ENCODE measurements at places on chromosomes 6 and 20.
A peak's percentile ranks its signal among the peaks of the same experiment; 100 is the strongest.

DNA sequence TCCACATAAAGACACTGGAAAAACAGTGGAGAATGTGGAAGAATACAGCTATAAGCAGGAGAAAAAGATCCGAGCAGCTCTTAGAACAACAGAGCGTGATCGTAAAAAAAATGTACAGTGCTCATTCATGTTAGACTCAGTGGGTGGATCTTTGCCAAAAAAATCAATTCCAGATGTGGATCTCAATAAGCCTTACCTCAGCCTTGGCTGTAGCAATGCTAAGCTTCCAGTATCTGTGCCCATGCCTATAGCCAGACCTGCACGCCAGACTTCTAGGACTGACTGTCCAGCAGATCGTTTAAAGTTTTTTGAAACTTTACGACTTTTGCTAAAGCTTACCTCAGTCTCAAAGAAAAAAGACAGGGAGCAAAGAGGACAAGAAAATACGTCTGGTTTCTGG is 57.1 kb downstream of the MAP3K4 start:
- DNase-seq, result no peak

DNA sequence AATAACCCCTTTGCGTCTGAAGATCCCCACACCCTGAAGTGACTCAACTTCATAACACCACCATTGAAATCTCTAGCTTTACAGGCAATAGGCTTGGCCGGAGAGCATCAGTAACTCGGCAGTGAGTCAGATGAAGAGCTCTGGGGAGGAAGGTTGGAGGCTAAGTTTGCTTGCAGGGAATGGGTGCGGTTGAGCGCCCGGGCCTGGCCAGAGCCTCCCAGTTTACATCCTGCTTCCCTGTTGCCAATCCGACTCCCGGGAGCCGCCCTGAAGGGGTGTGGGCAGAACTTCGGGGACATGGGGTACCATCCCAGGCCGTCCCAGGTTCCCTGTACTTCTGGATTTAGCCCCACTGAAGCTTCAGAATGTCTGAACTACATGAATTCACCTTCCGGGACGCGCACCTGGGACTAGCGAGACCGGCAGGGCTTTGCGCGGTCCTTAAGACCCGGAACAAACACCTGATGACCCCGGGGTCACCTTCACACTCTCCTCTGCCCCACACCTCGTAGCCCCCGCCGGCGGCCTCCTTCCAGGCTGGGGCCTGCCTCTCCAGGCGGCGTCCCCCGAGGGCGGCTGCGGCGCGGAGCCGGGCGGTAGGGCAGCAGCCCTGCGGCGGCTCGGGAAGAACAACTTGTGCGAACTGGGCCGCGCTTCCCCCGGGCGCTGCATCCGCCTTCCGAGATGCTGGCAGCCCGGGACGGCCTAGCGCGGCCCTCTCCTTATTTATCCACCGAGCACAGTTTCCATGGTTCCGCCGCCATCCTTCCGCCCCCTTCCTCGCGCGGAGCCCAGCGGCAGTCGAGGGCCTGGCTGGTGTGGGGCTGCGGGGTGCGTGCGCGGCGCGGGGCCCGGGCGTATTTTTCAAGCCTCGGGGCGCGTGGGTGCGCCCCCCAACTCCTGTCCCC is 56.6 kb upstream of the RREB1 start:
- DNase-seq, result no peak

DNA sequence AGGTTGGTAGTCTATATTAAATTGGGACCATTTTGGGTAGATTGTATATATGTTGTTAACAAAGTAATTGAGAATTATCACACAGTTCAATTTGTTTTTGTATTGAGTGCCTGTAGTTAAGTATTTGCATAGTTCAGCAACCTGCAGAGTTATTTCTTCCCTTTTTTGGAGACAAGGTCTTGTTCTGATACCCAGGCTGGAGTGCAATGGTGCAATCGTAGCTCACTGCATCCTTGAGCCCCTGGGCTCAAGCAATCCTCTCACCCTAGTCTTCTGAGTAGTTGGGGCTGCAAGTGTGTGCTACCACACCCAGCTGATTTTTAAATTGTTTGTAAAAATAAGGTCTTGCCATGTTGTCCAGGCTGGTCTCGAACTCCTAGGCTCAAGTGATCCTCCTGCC is 250.5 kb downstream of the UTRN start:
- DNase-seq, result no peak

DNA sequence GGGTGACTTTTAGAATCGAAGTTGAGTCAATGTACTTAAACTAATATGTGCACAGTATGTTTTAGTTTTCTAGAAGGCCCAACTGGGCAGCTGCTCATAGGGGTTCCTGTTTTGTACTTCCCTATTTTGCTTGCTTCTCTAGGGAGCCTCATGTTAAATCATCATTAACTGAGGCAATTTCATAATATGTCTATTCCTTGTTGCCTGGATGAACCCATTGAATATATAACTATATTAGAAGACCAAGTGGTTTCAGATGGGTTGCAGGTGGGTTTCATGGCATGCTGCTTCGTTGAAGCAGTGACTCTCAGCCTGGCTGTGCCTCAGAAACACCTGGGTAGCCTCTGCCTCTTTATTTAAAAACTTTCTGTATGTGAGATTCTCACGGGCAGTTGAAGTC is 22.2 kb downstream of the CARMIL1 start:
- no peak for DNase-seq

- no peak for DNase-seq
Measured at GRCh38 chr20:8443464-8444072, 311.5 kb downstream of the PLCB1 start.

GRCh38 chr6:27687154-27688013 is 214.5 kb upstream of the ZNF184 start:
- no peak for DNase-seq

DNA sequence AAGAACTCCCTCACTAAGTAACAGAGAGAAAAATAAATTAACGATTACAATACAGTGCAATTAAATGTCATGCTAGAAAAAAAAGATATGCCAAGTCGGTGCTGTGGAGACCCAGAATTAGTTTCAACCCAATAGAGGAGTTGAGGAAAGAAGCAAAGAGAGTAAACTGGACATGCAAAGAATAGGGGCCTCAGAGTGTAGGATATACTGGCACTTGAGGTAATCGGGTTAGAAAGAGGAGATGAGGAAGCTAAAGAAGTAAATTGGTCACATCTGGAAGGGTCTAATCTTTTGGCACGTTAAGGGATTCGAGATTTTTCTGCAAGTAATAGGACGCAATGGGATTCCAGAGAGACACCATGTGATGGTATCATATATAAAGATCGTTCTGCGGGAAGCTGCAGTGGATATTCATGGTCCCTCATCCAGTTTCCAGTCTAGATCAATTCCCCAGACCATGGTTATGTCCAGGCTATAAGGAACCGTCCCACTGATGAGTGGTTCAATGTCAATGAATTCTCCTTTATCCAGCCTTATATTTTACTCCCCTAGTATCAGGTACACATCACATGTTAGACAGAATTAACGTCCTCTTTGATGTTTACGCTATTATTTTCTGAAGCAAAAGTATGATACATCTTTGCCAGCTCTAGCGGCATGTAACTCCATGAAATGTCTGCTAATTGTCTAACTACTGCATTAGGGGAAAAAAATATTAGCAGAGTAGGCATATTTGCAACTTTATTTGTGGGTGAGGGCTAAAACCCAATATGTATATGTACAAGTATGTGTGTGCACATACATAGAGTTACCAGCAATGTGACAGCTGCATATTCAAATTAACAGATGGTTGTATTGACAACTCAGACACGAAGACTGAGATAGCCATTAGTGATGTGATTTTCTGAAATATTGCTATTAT is 1.1 kb upstream of the TBC1D32 start:
- no peak for DNase-seq

DNA sequence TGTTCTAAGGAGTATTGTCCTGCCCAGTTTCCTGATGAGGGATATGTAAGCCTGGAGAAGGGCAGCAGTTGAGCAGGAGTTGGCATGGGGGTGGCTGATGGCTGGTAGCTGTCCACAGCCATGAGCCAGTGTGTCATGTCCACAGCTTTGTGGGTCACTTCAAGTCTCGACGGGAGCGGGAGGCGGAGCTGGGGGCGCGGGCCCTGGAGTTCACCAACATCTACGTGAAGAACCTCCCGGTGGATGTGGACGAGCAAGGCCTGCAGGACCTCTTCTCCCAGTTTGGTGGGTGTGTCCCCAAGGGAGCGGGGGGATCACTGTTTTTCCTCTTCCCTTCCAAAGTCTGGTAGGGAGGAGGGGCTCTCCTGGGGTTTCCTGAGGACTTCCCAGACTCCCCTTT is 8.9 kb downstream of the PABPC1L start:
- no peak for DNase-seq

DNA sequence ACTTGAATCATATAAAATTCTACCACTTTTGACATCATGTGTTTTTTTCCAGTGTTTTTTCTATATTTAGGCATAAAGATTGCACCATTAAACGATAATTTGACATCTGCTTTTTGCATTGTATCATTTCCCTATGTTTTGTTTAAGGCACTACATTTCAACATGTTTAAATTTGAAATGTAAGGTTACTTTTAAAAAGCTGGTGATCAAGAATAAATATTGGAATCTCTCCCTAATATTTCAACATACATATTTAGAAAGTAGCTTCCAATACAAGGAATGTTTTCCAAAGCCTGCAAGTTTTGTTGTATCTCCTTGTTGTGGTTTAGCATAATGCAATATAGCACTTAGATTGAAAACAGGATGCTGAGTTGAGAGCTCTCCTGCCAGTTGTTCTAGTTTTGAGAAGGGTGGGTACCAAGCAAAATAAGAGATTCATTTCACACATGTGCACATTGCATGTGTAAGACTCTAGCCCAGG is 76.5 kb downstream of the SYNJ2 start:
- no peak for DNase-seq

DNA sequence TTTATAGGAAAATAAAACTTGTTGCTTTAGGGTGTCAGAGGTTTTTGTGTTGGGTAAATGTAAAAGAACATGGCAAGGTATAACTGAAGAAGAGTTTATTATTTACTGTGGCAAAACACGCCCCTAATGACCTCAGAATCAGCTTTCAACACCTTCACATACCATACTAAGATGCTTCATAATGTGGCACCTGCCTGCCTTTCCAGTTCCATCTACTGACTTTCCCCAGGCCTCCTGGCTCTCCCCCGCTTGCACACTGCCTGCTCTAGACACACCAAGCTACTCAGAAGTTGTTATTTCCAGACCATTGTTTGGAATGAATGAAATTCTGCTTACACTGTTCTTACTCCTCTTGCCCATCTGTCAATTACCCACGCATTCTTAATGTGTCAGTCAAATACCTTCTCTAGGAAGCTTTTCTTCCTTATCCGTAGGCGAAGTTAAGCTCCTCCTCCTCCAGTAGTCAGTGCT is 1.8 kb downstream of the TIAM2 start:
- DNase-seq, result no peak

- DNase-seq, result no peak
Measured at GRCh38 chr20:54019127-54019526, 51.3 kb downstream of the BCAS1 start.

GRCh38 chr20:59684685-59685242 is 80.4 kb downstream of the PHACTR3 start:
- DNase-seq, result no peak

GRCh38 chr20:63121749-63122405 is 94.1 kb downstream of the YTHDF1 start:
- no peak for DNase-seq

DNA sequence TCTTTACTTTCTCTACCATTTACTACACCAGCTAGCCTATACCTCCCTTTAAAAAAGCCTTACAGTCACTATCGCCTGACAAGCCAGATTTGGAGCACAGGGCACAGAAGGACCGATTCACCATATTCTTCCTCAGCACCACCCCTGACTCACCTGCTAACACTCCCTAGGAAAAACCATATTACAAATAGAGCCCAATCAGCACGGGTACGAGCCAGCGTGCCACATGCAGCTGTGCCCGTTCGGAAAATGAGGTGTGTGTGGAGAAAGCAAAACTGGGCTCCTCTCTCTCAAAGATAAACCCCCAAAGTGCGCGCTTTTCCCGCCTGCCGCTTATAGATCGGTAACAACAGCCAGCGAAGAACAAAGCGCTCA is 1.2 kb downstream of the SYNCRIP start:
- DNase-seq, result no peak

GRCh38 chr6:48255094-48255493 is 144.1 kb upstream of the PTCHD4 start:
- no peak for DNase-seq

DNA sequence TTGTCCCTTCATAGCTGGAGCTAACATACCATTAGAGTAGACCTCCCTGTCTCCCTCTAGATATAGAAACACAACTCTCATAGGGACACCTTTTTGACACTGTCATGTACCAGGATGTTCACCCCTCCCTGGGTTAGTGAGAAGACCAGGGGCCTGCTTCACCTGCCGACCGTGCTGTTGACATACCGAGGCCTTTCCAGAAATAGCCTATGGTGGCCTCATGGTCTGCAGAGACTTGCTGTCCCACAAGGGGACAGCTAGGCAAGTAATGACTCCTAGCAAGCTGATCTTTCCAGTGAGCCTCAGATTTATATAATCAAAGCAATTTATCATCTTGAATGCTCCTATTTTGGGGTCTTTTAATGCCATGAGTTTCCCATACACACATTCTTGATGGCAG is 15.0 kb downstream of the ZDHHC14 start:
- no peak for DNase-seq

DNA sequence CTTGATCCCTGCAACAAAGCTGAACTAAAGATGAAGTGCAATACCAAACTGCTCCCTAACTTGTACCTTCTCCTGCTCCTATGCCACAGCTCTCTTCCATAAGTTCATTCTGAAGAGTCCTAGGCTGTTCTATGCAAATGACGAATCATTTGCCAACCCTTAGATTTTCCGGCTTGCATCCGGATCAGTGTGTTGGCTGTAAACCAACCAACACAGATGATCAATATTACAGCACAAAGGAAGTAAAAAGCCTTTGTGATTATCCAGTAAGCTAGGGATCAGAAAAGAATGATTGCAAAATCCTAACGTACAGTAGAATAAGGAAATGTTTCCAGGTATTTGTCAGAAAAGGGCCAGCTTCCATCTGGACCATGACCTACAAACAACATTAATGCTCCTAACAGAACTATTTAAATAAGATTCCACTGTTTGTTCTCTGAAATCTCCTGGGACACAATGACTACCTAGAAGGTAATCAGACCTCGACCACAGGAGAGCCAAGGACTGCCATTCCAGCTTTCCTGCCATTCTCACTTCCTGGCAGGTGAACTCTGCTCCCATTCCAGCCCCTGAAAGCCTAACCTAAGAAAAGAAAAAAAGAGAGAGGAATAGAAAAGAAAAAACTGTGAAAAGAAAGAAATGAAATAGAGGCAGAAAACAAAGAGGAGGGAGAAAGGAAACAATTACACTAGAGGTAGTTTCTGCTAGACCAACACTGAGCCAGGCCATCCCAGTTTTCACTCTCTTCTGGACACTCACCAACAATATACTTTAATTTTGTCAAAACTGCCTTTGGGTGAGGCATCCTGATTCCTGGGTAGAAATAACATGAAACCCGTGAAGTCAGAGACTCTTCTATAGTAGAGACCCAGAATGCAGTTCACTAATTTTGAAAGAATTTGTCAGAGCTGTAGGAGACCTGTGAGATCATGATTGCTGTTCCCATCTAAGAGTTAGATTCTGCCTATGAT is 19.7 kb downstream of the GMDS start:
- no peak for DNase-seq

GRCh38 chr20:62696989-62697388 is 11.6 kb upstream of the NTSR1 start:
- DNase-seq, result no peak

- peak; percentile 18 for DNase-seq
Measured at GRCh38 chr6:138527411-138528088, 28.3 kb upstream of the NHSL1 start.
